Stimulated activated effector memory CD8-positive, alpha-beta T cell treated with anti-CD3 and anti-CD28 coated beads, Interleukin-12 subunit alpha, Interleukin-12 subunit beta, amount 100 ng/mL, for 72 hours (primary cell): ENCODE measurements at places on chromosomes 5 and 9.

DNA sequence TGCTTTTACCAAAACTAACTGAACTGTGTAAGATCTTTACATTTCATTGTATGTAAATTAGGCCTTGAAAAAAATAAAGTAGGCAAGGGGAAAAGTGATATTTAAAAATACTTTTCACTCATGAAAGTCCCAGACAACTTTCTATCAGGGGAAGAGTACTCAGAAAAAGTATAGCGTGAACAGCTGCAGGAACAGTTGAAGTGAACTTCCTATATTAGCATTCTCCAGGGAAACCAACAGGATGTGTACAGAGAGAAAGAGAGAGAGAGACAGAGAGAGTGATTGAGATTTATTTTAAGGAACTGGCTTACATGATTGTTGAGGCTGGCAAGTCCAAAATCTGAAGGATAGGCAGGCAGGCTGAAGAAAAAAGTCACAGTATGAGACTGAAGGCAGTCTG lies 42.0 kb downstream of the ERMP1 start:
- DNase-seq = no peak

- DNase-seq = no peak
These were observed 183.2 kb downstream of the TLR4 start for GRCh38 chr9:117887383-117887782.

DNA sequence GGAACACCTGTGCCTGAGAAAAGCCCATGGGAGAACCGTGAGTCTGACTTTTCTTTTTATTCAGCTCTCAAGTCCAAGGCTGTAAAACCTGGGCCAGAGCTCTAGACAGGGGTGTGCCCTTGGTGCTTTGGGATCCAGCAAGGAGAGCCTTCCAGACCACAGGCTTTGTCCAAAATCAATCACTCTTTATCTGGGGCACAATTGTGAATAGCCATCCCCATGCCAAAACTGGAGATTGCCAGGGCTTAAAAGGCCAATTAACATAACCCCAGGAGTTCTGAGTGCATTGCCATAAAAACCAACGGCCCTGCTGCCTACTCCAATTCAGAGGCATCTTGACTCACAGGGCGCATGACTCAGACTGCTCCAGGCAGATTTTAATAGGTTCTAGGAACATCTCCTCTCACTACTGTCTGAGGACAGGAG lies 391.8 kb downstream of the ARHGEF28 start:
- DNase-seq = no peak

DNA sequence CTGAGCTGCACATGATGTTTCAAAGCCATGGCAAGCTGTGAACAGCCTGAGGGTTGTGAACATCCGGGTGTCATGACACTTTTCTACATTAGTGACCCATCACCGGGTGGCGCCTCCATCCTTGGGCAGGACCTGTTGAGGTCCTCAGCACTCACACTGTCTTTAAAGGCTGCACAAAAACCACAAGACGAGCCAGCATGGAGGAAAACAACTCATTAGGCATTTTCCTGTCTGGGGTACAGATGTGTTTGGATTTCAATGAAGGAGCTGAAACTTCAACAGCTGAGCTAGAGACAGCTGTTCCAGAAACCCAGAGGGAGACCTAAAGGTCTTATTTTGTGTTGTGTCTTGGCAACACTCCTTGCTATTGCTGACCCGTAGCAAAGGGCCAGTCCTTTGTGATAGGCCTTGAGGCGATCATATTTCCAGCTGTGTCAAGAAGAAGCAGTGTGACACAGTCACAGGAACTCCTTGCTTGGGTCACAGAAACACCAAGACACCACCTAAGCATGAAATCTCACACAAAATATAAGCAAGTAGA lies 151.8 kb upstream of the VLDLR start:
- DNase-seq = no peak

GRCh38 chr5:50710838-50711237 lies 44.4 kb downstream of the PARP8 start:
- no peak for DNase-seq

DNA sequence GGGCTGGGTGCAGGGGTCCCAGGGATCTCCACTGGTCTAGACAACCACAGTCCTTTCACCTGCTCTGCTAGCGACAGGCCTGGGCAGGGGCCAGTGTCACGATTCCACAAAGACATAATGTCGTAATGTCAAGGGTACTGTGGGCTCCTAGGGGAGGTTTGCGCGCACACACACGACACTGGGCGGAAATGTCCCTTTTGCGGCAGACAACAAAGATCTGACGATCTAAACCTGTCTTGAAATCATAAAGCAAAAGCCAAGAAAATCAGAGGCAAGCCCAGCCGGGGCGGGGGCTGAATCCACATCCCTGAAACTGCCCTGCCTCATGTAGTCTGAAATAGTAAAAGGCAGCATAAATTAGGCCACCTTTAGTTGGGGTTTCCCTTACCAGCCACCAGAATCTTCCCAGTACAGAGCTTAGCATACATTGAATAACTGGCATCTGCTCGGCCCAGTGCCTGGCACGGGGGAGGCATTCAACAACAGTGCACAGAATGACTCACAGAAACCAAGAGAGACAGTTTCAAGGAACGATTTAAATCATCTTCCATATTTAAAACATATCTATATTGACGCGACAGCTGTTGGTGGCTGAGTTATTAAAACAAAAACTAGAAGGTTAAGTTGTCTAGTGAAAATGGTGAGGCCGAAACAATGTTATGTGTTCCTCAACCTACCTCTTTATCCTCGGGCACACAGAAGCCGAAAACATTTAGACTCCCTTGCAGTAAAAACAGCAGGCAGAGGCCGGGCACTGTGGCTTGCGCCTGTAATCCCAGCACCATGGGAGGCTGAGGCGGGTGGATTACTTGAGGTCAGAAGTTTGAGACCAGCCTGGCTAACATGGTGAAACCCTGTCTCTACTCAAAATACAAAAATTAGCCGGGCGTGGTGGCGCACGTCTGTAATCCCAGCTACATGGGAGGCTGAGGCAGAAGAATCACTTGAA lies 151.0 kb downstream of the MYO10 start:
- peak; percentile 62 for DNase-seq

GRCh38 chr5:179170606-179171005 lies 110.4 kb downstream of the ZNF354C start:
- no peak for DNase-seq

DNA sequence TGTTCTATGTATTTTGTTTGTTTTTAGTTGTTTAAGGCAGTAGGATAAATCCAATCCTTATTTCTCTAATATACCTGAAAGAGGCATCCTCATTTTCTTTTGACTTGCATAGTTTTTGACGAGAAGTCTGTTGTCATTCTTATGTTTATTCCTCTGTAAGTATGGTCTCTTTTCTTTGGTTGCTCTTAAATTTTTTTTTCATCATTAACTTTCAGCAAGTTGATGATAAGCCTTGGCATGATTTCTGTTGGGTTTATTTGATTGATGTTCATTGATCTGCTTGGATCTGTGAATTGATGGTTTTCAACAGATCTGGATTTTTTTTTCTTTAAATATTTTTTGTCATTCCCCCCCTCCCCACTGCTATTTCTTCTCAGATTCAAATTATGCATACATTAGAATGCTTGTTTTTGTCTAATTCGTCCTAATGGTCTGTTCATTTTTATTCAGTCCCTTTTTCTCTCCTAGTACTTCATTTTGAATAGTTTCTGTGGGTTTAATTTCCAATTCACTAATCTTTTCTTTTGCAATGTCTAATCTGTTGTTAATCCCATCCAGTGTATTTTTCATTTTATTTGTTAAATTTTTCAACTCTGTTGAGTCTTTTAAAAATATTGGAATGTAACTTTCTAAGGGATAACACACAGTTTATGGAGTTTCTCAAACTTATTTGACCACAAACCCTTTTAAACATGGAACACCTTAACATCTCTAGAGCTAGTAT lies 495.9 kb downstream of the CSNK1G3 start:
- DNase-seq = no peak

DNA sequence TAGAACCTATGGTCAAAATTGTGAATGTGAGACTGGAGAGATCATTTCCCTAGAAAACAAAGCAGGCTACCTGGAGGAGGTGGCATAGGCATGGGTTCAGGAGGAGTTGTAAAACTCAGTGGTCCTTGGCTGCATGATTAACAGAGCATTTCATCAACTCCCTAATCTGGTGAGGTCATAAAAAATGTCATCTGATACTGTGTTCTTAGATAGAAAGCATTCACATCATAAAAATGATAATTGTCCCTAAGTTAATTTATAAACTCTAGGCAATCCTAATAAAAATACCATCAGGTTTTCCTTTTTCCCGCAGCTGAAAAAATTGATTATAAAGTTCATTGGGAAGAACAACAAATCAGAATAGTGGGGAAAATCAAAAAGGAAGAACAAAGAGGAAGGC lies 60.6 kb upstream of the GALNT10 start:
- no peak for DNase-seq

DNA sequence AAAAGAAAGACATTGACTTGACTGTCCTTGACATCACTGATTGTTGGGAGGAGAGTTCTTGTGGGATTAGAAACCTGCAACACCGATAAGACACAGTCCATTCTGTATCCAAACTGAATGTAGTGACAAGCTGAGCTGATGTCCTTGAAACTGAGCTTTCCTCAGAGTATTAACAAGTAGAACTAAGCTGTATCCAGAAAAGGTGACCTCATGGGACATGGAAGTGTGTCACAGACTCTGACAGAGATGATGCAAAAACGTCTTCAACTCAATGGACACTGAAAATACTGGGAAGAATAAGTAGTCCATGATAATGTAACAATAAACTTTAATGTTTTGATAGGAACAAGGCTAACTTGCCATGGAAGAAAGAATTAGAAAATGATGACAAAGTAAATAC lies 690.1 kb downstream of the CDH18 start:
- no peak for DNase-seq
